ENCODE measurements at places on chromosomes 1 and 21.

DNA sequence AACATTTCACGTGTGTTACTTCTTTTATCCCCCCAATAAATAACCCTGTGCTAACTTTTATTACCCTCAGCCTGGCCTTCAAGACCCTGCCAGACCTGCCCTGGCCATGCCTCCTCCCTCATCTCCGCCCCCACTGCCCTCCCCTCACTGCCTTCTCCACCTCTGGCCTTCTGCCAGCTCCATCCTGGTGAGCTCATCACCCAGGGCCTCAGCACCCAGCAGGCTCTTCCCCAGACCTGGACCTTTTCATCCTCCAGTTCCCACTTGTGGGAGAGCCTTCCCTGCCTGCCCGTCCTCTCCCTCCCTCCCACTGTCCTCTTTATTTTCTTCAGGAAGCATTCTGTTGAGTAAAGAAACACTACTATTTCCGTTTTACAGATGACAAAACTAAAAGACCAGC is 72.0 kb downstream of the SLC66A1 start:
- DNase-seq: no peak

- DNase-seq: no peak
Measured at GRCh38 chr1:197915260-197915861, 1.8 kb upstream of the LHX9 start.

DNA sequence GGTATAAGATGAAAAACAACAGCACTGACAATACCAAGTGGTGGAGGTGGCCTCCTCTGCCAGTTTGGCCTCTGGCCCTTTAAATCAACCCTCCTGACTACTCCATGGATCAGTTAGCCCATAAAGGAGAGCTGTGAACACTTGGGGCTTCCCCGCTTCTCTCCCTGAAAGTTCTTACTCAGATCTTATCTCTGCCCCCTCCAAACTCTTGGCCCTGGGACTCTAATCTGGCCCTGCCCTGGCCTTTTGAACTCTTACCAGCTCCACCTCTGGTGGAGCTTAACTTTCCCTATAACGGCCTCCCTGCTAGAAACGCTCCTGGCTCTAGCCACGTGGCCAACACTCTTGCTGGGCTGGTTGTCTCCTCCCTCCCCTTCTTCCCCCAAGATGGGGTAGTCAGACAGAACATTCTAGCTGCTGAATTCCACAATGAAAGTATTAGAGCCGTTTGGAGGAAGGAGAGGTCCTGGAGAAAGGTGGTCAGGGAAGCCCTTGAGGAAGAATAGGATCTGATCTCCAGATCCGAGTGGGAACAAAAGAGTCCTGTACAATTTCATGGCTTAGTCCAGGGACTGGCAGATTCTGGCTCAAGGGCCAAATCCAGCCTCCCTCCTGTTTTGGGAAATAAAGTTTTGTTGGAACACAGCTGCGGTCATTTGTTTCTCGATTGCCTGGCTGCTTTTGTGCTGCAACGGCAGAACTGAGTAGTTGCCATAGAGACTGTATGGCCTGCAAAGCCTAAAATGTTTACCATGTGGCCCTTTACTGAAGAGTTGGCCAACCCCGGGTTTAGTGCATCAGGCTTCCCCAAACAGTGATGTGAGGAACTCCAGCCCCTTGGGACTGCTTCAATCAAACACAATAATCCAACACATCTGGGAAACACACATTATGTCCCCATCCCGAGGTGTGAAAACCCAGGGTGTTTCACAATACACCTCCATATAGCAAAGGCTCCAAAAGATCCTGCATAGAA is 9.5 kb upstream of the PIGR start:
- no peak for DNase-seq

GRCh38 chr1:181482001-181482430 is 1.3 kb upstream of the CACNA1E start:
- DNase-seq: no peak

DNA sequence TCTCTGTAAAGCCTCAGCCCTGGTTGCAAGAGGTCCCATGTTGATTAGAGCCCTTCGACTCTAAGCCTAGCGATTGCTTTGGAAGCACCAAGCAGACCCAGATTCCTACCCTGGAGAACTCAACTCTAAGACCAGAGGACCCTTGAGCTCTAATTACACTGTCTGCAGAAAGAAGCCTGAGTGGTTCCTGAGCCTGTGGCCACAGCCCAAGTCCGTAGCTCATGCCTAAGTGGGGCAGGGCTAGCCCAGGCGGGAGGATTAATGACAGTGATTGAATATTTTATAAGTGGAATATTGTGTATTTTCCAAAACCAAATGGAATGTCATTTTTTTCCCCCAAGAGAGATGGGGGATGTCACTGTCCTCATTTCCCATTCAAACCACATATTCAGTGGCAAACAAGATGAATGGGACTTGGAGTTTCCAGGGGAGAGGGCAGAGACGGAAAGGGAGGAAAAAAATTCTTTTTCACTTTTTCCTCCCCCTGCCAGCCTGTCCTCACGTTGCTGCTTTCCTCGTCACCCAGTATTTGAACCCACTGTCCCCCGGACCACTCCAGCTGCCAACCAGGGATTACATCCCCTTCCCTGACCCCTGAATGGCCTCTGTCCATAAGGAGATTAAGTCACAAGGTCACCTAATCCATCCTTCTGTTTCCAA is 79.6 kb upstream of the CTTNBP2NL start:
- DNase-seq: no peak

GRCh38 chr1:36304521-36304920 is 1.6 kb upstream of the SH3D21 start:
- no peak for DNase-seq

DNA sequence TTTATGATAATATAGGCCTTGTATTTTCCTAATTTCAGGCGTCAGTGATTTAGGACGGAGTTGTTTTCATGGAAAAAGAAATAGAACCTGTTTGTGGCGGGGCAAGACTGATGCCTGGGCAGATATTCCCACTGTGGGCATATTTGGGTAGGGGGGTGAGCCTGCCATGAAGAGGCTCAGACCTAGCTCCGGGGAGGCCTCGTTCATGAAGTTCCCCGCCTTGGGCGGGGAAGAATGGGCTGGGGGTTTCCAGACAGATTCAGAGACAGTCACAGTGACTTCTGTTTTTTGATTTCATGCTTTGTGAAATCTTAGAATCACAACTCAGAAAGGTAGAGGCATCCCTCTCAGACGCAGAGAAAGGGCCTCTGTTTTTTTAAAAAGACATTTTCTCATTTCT is 36.1 kb downstream of the RUNX3 start:
- DNase-seq: no peak

GRCh38 chr1:58528518-58528917 is 18.0 kb downstream of the OMA1 start:
- DNase-seq: no peak

DNA sequence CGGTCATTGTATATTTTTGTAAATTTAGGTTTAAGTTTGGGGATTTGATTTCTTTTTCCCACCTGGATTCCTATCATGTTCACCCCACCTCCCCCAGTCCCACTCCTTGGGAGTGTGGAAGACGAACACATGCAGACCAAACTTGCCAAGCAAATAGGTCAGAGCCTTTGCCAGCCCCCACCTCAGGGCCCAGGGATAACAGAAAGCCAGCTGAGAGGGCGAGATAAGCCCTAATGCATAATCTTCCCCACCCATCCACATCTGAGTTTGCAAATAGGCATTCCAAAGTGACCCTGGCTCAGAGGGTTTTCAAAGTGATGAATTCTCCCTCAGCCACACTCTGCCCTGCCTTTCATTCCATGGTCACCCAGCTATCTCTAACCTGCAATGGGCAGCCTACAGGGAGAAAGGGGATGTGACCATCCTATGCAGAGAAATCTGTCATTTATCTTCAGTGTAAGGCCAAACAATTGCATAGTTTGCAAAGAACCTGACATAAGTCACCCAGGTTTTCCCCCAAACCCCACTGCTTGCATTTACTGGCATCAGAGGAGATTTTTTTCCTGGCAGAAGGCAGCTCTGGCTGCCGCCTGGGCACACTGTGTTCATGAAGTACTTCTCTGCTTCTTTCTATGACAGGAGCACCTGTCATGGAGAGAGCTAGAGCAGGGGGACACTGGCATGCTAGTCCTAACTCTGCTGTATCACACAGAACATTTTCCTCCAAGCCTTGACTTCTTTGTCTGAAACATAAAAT is 69.0 kb upstream of the NFIA start:
- no peak for DNase-seq

- no peak for DNase-seq
Measured at GRCh38 chr1:234719454-234720251, 109.7 kb upstream of the IRF2BP2 start.

- DNase-seq: no peak
Measured at GRCh38 chr1:201999625-202000238, 10.7 kb upstream of the ELF3 start.

DNA sequence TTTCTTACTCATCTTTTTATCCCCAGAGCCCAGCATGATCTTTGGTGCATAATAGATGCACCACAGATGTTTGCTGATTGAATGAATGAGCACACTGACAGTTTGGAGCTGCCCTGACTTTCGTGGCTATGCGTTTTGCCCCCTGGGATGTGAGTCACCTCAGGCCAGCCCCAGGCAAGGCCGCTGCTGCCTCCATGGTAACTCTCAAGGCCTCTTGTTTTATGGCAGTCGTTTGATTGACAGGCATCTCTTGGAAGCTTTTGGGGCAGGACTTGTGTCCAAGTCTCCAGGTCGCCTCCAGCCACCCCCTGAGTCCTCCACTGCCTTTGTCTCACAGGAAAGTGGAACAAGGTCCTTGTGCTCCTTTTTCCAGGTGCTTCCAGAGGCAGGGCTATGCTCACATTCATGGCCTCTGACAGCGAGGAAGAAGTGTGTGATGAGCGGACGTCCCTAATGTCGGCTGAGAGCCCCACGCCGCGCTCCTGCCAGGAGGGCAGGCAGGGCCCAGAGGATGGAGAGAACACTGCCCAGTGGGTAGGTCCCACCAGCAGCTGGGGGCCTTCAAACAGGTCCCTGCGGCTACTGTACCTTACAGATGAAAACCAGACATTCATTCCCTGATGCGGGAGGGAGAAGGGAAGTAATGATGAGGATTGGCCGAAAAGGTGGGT is 11.2 kb downstream of the PSEN2 start:
- DNase-seq: no peak

DNA sequence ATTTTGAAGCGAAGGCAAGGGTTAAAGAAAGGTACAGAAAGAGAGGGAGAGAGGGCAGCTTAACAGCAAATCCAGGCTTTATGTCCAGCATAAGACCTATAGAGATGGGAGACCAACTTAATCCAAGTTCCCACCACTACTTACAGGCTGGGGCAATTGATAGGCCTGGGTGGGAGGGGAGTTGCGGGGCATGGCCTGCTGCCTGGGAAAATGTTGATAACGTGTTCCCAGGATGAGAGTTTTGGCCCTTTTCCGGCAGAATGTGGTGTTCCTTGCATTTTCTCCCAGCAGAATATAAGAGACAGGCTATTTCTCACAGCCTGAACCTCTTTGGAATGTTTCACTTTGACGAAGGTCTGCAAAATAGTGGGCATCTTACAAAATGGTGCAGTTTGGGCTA is 34.9 kb upstream of the PLA2G5 start:
- DNase-seq: no peak

DNA sequence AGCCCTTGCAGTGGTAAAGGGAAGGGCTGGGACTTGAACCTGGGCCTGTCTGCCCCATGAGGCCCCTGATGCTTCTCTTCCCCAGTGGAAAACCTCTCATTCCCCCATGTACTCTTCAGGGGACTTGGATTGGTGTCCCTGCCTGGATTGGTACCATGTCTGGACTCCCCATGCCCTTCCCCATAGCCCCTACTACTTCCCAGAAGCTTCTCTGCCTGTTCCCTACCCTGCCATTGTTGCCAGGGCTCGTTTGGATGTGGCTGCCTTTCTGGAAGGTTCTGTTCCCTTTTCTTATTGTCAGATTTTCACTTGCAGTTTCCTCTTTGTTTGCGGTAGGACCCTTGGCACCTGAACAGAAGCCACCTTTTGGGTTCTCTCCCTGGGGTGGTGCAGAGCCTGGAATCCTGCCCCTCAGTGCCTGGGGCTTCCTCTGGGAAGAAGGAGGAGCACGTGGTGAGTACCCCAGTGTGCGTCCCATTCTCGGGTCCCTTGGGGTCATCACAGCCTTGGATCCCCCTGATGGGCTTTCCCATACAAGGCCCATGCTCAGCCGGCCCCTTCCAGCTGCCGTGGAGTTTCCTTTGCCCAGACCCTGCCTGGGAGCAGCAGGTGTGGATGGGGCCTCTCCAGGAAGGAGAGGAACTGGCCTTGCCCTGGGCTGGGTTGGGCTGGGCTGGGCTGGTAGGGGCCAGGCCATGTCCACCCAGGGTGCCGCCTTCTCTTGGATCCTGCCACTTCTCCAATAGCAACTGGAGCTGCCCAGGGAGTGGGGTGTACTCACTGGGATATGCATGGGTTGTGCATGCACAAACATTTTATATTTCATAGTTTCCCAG is 281.1 kb downstream of the PTPRU start:
- DNase-seq: no peak

- DNase-seq: no peak
Measured at GRCh38 chr1:41109310-41110197, 88.0 kb upstream of the SLFNL1 start.

GRCh38 chr1:152997901-152998300 is 3.6 kb upstream of the SPRR3 start:
- no peak for DNase-seq

- no peak for DNase-seq
Measured at GRCh38 chr1:175400766-175401165, 208.2 kb upstream of the KIAA0040 start.

DNA sequence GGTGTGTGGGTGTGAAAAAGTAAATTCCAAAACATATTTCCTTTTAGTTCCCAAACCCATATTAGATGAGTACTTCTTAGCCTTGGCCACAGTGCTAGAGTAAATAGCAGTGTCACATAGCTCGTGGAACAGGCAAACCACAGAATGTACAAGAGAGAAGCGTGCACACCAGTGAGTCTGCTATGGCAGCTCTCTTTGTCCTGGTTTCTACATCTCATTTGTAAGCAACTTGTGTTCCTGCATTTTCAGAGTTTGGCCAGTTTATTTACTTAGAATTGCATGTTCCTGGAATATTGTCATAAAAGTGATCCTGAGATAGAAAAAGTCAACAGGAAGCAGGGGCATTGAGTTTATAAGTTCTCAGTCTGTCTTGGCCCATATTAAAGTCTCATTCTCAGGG is 142.1 kb downstream of the DHRS3 start:
- no peak for DNase-seq

- DNase-seq: no peak
Measured at GRCh38 chr1:82934074-82934473, 1064.9 kb downstream of the TTLL7 start.

DNA sequence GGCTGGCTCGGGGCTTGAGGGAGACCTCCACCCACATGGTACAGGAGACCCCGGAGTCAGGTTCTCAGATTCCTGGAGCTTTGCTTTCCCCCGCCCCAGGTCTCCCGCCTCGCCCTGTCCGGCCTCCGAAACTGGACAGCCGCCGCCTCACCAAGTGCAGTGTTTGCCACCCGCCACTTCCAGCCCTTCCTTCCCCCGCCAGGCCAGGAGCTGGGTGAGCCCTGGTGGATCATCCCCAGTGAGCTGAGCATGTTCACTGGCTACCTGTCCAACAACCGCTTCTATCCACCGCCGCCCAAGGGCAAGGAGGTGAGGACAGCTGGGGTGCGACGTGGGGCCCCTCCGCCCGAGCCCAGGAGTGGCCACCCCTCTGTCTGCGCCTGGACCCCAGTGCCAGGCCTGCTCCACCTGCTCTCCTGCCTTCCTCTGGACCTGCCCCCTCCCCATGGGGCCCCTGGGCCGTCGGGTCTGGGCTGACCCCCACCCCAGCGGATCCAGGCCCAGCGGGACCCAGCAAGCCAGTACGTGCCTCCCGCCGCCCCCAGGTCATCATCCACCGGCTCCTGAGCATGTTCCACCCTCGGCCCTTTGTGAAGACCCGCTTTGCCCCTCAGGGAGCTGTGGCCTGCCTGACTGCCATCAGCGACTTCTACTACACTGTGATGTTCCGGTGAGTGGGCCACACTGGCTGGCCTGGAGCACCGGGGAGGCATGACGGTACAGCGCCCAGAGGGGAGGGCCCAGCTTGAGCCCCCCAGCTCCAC is 8.7 kb downstream of the SELENON start:
- DNase-seq: no peak

- DNase-seq: no peak
Measured at GRCh38 chr1:18951818-18952391, 4.6 kb downstream of the IFFO2 start.
